ENCODE measurements at places on chromosomes 7 and 10.

DNA sequence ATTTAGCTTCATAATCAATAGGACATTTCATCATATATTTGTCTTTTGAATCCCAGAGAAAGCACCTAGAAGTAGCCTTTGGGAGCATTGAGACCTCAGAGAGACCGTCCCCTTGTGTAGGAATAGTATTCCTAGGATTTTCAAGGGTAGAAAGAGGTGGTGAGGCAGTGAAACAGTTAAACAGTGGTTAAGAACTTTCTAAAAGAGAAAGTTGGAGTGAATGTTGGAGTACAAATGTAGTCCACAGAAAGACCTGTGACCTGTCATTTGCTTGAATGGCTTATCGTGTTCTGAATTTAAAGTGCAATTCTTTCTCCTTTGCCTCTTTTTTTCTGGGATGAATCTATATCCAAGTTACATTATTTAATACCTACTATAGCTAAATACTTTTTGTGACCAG, 30.0 kb downstream of the GBF1 start:
- no peak for DNase-seq

DNA sequence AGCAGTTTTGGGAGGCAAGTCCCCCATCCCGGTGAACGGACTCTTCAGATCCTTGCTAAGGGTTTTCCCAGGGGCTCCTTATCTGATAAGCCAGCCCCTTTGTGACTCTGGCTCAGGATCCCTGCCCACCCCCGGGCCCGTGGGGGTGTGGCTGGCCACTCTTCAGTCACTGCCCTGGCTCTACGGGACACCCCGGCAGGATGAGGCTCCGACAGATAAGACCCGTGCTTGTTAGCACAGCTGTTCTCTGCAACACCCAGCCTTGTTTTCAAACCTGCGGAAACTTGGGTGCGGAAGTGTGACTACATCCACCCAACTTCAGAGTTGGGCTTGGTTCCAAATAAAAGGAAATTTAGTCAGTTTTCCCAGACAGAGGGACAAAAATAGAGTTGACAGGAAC, 66.7 kb upstream of the PODXL start:
- DNase-seq = no peak

DNA sequence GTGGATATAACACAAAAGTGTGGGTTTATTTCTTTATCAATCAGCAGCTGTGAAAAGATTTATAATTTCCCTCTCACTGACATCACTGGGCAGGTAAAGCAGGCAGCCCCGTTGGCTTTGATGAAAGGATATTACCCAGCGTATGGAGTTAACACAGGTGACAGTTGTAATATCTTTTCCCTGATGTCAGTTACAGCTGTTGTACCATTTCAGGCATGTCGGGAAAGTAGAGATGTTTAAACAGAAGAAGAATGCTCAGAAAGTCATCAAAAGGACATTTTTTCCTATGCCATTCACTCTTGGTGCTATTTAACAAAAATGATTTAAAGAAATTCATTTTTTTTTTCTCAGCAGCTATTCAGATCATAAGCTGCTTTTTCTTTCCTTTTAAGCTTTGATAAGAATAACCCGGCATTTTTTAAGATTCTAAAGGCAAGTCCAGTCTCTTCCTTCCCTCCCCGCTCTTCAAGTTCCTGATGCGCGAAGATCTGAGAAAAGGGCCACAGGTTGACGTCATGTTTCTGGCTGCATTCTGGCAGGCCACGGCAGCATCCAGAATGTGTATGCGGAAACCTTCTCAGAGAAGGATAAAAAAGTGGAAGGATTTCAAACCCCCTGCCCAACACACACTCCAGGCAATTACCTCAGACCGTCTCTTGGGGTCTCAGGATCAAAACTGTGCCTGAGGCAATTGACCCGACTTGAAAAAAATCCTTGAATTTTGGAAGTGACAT, 32.5 kb upstream of the ADAM12 start:
- DNase-seq = no peak

GRCh38 chr10:52319926-52320325, 5.8 kb downstream of the DKK1 start:
- DNase-seq = no peak

DNA sequence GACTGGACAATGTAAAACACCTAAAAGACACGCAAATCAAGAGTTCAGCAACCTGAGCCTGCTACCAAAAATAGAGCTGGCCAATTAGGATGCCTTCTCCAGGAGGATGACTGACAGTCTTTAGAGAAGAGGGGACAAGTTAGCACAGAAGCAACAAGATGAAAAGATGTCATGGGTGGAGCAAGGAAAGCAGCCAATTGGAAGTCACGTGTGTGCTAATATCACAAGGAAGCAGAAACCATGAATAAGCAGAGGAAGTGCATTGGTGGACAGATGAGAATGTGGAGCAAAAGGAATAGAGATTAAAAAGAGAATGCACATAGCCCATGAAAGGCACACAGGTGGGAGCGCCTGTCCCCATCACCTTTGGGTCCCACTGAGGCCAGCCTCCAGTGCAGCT, 148.1 kb downstream of the SLC25A13 start:
- no peak for DNase-seq

GRCh38 chr7:142443216-142444010, 185.6 kb upstream of the PRSS58 start:
- no peak for DNase-seq

- DNase-seq = no peak
These were observed 76.1 kb downstream of the GPR37 start for GRCh38 chr7:124689523-124689922.

GRCh38 chr7:30433082-30433481, 45.5 kb downstream of the NOD1 start:
- no peak for DNase-seq
